ENCODE measurements at places on chromosomes 2 and 18.

GRCh38 chr2:109261906-109262631 is 133.1 kb downstream of the SH3RF3 start:
- DNase-seq = no peak

GRCh38 chr2:33426666-33427231 is 49.7 kb upstream of the RASGRP3 start:
- DNase-seq = no peak

- no peak for DNase-seq
Observed at GRCh38 chr18:50313031-50313607, 25.6 kb upstream of the CXXC1 start.

- DNase-seq = no peak
Observed at GRCh38 chr18:22194151-22194598, 24.8 kb downstream of the GATA6 start.

GRCh38 chr2:85042330-85042729 is 71.4 kb downstream of the KCMF1 start:
- no peak for DNase-seq

DNA sequence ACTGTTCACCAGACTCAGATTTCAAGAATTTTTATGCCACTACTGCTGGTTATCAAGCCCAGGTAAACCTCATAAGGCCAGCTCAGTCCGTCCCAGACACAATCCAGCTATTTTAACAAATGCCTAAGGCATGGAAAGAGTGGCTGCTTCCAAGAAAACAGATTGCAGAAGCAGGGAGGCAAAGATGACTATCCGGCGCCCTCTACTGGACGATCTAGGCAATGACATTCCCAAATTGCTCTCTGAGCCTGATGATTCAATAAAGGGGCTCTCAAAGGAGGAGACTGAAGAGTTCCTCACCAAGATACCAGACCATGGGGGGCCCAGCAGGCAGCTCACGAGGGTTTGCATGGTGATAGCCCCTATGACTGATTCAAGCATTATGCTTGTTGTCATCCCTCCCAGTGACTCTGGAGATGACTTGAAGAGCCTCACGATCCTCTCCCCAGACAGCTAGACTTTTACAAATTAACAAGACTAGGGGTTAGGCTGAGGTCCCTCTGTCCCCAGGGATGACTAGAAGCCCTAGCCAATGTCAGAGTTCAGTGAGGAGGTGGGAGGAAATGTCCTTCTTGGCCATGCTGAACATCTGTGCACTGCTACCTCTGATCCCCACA is 25.0 kb downstream of the SERPINB8 start:
- DNase-seq = peak; percentile 14

- no peak for DNase-seq
Observed at GRCh38 chr2:135150725-135151124, 98.6 kb downstream of the RAB3GAP1 start.

- DNase-seq = no peak
Observed at GRCh38 chr18:29501952-29502351, 1325.0 kb upstream of the CDH2 start.

- no peak for DNase-seq
Observed at GRCh38 chr18:64806232-64806631, 657.3 kb upstream of the LINC00305 start.

- DNase-seq = no peak
Observed at GRCh38 chr2:57674025-57674424, 372.6 kb upstream of the VRK2 start.

- no peak for DNase-seq
Observed at GRCh38 chr2:33636001-33636400, 36.9 kb upstream of the FAM98A start.

DNA sequence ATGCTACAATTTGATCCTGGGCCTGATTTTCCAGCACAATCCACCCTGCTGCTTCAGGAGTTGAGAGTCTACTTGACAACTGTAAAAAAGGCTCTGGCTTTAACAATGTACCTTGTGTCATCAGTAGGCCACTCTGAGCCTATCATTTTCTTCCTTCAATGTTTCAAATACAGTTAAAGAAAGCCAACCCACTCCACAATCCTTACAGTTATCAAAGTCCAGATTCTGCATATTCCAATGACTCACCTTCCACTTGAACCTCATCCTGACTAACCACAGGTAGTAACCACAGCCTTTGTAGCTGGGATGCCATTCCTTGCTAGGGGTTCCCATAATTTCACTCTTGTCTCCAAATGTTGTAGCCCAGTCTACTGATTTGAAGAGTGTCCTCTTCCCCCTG is 35.5 kb upstream of the AQP4 start:
- DNase-seq = no peak

DNA sequence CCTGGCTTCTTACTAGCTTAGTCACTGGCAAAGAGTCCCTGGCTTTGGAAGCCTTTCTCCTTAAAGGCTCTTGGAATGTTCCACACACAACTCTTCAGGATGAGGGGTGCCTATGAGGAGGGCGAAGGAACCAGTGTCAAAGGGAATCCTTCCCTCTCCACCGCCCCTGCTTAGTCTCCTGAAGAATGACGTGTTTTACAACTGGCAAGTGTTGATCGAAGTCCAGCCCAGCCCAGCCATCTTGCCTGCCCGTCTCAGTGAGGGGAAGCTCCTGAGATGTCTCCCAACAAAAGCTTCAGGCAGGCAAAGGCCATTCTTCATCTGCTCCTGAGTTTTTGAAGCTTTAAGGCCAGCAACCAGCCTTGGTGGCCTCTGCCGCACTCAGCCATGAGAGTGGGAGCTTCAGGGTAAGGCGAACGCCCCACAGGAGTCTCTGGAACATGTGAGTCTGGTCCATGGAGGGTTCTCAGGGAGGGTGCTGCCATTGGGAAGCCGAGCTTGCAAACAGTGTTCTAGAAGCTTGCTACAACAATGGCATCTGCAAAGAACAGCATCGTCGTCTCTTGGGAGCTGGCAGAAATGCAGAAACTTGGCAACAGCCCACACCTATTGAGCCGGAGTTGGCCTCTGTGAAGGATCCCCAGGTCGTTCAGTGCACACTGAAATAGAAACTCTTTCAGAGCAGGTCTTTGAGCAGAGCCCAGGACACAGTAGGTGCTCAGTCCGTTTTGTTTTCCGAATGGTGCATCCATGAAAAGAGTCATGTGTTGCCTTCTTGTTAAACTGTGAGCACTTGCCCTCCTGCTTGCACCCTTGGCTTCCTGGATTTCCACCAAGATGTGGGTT is 220.7 kb downstream of the SEPTIN10 start:
- no peak for DNase-seq

- DNase-seq = no peak
Observed at GRCh38 chr2:213015387-213016165, 135.8 kb downstream of the IKZF2 start.

- DNase-seq = no peak
Observed at GRCh38 chr18:7447318-7448028, 119.6 kb upstream of the PTPRM start.
